MM.1S (cell line): ENCODE measurements at places on chromosomes 11 and 22.

GRCh38 chr11:134597452-134597851, 185.4 kb upstream of the B3GAT1 start:
- no peak overlapping the region for H3K4me3 ChIP-seq
- H3K27me3 ChIP-seq: no peaks in the 10 kb centered on the region

- no peak for DNase-seq
- no peaks in the 10 kb centered on the region for H3K27me3 ChIP-seq
- H3K27ac ChIP-seq: no peak overlapping the region
- H3K4me3 ChIP-seq: no peak overlapping the region
- H3K36me3 ChIP-seq: no peaks in the 10 kb centered on the region
Measured at GRCh38 chr11:78654071-78654470, 79.4 kb upstream of the NARS2 start.

DNA sequence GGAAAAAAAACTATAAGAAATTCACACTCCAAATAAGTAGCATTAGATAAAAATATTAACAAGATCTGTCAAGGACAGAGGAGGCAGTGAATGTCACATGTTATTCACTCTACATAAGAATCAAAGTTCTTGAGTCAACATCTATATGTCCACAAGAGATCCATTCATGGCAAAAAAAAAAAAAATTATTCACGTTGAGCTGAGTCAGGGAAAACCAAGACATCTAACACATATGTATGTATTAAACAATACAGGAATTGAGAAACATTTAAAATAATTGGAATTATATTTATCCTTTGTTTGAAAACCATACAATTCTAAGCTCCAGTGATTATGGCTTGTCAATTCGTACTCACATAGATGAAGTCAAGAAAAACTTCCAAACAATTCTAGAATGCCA, 1.3 kb downstream of the OR56A5 start:
- no peaks in the 10 kb centered on the region for H3K36me3 ChIP-seq
- H3K27me3 ChIP-seq: no peaks in the 10 kb centered on the region

DNA sequence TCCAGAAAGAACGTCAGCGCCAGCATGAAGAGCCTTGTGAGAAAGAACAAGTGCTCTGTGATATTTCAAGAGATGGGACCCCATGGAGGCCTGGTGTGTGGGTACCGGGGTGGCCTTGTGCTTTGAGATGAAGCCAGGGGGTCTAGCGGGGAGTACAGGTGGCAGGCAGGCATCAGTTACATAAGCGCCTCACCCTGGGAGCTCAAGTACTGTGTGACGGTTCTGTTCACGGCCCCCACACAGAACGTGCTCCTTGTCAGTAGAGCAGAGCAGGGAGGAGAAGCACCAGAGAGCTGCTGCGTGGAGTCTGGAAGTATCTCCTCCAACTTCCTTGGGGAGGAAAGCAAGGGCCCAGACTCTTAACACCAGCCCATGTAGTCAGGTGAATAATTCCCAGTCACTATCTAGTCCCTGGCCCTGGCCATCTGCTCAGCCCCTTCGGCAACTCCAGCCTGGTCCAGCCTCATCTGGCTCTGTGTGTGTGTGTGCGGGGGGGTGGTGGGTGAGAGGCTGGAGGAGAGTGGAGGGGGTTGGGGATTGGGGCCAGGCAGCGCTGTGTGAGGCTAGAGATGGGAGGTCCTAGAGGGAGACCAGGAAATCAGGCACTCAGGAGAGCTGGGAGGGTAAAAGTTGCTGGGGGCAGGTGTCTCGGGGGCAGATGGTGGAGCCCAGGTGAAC, 32.4 kb downstream of the MCM5 start:
- H3K27me3 ChIP-seq: no peaks in the 10 kb centered on the region
- H3K27ac ChIP-seq: no peak overlapping the region
- H3K4me1 ChIP-seq: no peaks in the 10 kb centered on the region
- DNase-seq: no peak

DNA sequence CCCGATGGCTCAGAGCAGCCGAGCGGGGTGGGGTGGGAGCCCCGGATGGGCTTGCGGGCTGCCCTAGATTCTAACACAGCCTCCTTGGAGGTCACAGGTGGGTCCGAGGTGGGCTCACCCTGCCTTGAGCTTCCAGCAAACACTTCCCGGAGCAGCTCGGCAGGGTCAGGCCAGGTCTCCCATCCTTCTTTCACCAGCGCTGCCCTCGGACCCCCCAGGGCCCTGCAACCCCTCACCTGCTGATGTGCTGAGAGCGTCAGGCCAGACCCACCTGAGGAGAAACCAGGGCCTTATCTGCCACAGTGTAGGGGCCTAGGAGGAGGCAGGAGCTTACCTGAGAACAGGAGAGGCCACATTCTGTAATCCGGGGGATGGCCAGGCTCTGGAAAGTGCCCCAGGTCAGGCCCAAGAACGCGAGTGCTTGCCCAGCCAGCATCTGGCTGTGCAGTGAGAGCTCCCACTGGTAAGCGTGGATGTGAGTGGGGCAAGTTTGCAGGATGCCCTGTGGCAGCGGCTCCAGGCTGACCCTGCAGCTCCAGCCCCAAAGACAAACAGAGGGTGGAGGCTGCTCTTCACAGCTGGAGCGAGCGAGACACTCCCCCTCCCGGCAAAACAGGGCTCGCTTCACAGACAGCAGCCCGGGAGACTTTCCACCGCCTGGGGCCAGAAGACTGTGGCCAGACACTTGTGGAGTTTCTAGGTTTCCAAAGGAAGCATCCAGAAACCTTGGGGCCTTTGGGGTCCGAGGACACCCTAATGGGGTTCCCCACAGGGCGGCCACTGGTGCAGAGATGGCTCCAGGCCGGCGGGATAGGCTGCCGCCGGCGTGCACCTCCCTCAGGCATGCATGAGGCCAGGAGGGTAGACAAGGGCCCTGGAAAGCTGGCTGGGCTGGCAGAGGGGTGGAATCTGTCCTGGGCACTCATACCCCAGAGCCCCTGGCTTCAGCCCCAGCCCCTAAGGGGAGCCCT, at the start of gene IL17REL:
TSS of gene IL17REL (minus strand) at position 555 of the 971 bp plus-strand sequence. CDS start at position 436, 119 bp downstream.
- no peaks in the 10 kb centered on the region for H3K4me1 ChIP-seq
- no peak within 1 kb of the TSS for H3K4me3 ChIP-seq
- no peak within 1 kb of the TSS for H3K27ac ChIP-seq
- peaks cover 90% of the 10 kb centered on the region for H3K27me3 ChIP-seq
- H3K36me3 ChIP-seq: no peaks in the 10 kb centered on the region

DNA sequence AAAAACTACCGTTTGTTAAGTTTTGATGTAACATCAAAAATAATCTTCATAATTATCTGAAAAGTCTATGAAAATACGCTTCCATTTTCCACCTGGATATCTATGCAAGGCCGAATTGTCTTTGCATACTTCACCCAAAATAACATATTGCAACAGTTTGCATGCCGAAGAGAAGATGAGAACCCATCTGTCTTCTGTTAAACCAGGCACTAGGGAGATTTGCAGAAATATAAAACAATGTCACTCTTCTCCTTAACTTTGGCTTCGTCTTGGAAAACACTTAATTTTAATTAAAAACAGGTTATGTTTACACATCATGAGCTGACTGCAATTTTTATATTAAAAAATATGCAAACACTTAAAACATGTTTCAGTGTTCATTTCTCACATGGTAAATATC, 1325.8 kb downstream of the TBC1D22A start:
- peaks cover 16% of the 10 kb centered on the region for H3K4me1 ChIP-seq
- no peak overlapping the region for H3K27ac ChIP-seq
- no peak for DNase-seq
- peaks cover 13% of the 10 kb centered on the region; the same call in 1 of the 2 replicates for H3K27me3 ChIP-seq

DNA sequence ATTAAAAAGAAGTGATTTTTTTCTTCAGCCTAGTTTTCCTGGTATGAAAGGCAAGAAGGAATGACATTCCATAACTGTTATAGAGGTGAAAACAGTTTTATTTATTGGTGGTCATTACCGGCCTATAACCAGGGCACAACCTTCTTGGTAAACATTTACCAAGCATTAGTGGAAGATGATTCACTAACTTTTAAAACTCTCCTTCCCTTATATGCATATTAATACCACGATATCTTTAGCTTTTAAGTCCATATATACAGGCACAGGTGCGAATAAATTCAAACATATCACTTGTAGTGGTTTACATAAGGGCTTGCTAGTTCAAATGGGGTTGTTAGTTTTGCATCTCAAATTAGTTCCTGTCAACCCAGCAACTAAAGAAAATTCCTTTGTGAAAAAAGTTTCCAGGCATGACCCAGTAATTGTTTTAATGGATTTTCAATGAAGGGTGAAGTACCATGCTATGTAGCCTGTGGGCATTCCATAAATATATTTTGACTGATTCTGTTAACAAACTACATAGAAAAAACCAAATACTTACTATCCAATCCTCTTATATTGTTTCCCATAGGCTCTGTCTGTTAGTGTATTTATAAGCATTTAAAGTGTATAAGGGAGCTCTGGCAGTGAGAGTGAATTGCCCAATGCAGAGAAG, 30.6 kb upstream of the ROBO3 start:
- peaks cover 4% of the 10 kb centered on the region; the same call in 1 of the 2 replicates for H3K4me1 ChIP-seq
- no peak overlapping the region for H3K27ac ChIP-seq
- DNase-seq: no peak
- no peak overlapping the region for H3K4me3 ChIP-seq
- H3K36me3 ChIP-seq: no peaks in the 10 kb centered on the region

DNA sequence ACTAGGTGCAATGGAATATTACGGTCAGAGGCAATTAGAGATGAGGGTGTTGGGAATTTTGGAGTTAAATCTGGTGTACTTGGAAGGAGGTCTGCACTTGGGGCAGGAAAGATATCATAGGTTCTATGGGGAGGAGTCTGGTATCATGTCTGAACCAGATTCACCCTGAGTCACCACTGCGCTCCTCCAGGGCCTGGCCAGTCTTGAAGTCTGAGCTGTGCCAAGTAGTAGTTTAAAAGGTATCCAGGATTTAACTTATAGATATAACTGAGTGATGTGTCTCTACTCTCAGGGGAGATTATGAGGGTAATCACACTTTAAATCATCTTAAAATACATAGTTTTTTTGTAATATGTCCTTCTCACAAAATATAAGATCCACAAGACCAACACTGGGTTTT, 6.6 kb downstream of the CNGA4 start:
- no peak overlapping the region for H3K4me3 ChIP-seq
- H3K27me3 ChIP-seq: no peaks in the 10 kb centered on the region
- no peak for DNase-seq

GRCh38 chr22:40410731-40411505, 40.5 kb downstream of the SGSM3 start:
- H3K36me3 ChIP-seq: peaks cover 4% of the 10 kb centered on the region; the same call in 1 of the 2 replicates
- H3K27ac ChIP-seq: no peak overlapping the region
- no peak for DNase-seq
- no peaks in the 10 kb centered on the region for H3K27me3 ChIP-seq
- H3K4me3 ChIP-seq: no peak overlapping the region
- no peaks in the 10 kb centered on the region for H3K4me1 ChIP-seq

DNA sequence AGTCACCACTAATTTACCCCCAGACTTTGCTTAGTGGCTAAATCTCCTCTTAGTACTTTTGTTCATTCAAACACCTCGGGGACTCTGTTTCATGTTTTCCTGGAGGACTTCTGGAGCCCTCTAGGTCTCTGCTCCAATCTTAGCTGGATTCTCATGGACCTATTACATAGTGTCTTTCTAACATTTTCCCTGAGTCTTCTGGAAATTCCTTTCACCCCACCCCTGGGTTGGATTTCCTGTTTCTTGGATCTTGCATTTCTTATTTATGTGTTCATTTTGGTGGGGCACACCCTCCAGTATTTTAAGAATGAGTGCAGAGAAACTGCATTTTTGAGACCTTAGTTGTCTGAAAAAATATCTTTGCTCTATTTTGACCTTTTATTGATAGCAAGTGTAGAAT, 220.1 kb downstream of the BLID start:
- H3K4me3 ChIP-seq: no peak overlapping the region
- no peak overlapping the region for H3K27ac ChIP-seq
- DNase-seq: no peak
- no peaks in the 10 kb centered on the region for H3K36me3 ChIP-seq
- H3K27me3 ChIP-seq: no peaks in the 10 kb centered on the region
- no peaks in the 10 kb centered on the region for H3K4me1 ChIP-seq

GRCh38 chr22:29218758-29219408, 13.2 kb downstream of the EMID1 start:
- H3K4me1 ChIP-seq: no peaks in the 10 kb centered on the region
- no peaks in the 10 kb centered on the region for H3K36me3 ChIP-seq
- H3K27me3 ChIP-seq: no peaks in the 10 kb centered on the region
- no peak overlapping the region for H3K27ac ChIP-seq
- H3K4me3 ChIP-seq: no peak overlapping the region

GRCh38 chr22:29701155-29701999, 18.4 kb upstream of the CABP7 start:
- H3K4me1 ChIP-seq: no peaks in the 10 kb centered on the region
- H3K4me3 ChIP-seq: no peak overlapping the region
- DNase-seq: no peak
- no peaks in the 10 kb centered on the region for H3K27me3 ChIP-seq
- H3K27ac ChIP-seq: no peak overlapping the region

DNA sequence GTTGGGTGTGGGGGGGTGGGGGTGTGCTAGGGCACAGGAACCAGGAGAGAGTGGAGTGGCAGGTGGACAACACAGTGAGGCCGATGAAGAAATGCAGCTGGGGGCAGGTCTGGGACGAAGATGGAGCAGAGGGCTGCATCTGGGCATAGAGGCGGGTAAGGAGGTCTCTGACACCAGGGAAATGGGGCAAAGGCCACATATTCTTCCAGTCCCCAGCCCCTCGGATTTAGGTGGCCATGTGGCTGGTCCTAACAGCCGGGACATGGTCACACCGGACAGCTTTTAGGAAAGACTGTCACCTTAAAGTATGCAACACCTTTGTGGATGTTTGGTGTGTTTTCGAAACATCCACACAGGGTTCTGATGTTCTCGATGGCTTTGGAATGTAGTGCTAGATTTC, 5.0 kb upstream of the PARVG start:
- H3K4me1 ChIP-seq: 0 out of 2 replicates have a peak, but pooled peaks cover 3% of the 10 kb centered on the region
- H3K27me3 ChIP-seq: no peaks in the 10 kb centered on the region
- no peak for DNase-seq
- H3K36me3 ChIP-seq: no peaks in the 10 kb centered on the region
- no peak overlapping the region for H3K4me3 ChIP-seq
- no peak overlapping the region for H3K27ac ChIP-seq

GRCh38 chr11:100719809-100720221, 32.7 kb downstream of the ARHGAP42 start:
- H3K36me3 ChIP-seq: no peaks in the 10 kb centered on the region
- H3K27ac ChIP-seq: no peak overlapping the region
- no peaks in the 10 kb centered on the region for H3K4me1 ChIP-seq
- H3K4me3 ChIP-seq: no peak overlapping the region
- no peaks in the 10 kb centered on the region for H3K27me3 ChIP-seq

- H3K27me3 ChIP-seq: no peaks in the 10 kb centered on the region
- no peak overlapping the region for H3K4me3 ChIP-seq
- H3K27ac ChIP-seq: no peak overlapping the region
- H3K4me1 ChIP-seq: no peaks in the 10 kb centered on the region
- no peaks in the 10 kb centered on the region for H3K36me3 ChIP-seq
- no peak for DNase-seq
Measured at GRCh38 chr11:76699451-76700091, 29.0 kb upstream of the LRRC32 start.

GRCh38 chr11:27216270-27217149, 146.5 kb downstream of the CCDC34 start:
- H3K27me3 ChIP-seq: no peaks in the 10 kb centered on the region
- no peak overlapping the region for H3K27ac ChIP-seq
- H3K4me1 ChIP-seq: no peaks in the 10 kb centered on the region
- no peak for DNase-seq
